ENCODE measurements at places on chromosomes 3 and 15.

DNA sequence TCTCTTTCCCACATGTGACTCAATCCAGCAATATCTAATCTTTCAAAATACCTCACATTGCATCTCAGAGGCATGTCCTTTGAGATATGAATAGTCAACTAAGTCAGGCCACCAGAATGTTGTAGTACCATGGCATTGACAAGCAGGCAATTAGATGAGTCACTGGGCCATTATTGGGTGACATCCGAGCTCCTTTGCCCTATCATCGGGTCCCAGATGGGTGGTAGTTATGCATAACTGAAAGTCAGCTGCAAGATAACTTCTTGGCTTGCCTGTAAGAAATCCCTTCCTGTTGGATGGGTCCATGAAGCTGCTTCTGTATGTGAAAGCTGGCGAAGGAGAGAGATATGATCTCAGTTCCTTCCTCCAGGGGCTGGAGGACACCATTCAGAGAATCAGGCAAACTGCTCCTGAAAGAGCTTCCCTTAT lies 32.8 kb downstream of the ARRDC4 start:
- DNase-seq: no peak

DNA sequence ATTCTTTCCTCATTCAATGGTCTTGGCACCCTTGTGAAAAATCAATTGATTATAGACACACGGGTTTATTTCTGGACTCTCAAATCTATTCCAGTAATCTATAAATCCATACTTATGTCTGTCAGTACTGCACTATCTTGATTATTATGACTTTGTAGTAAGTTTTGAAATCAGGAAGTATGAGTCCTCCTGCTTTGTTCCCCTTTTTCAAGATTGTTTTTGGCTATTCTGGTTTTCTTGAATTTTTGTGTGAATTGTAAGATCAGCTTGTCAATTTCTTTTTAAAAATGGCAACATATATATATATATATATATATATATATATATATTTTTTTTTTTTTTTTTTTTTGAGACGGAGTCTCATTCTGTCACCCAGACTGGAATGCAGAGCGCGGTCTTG lies 32.3 kb upstream of the CFAP20DC start:
- DNase-seq: no peak

DNA sequence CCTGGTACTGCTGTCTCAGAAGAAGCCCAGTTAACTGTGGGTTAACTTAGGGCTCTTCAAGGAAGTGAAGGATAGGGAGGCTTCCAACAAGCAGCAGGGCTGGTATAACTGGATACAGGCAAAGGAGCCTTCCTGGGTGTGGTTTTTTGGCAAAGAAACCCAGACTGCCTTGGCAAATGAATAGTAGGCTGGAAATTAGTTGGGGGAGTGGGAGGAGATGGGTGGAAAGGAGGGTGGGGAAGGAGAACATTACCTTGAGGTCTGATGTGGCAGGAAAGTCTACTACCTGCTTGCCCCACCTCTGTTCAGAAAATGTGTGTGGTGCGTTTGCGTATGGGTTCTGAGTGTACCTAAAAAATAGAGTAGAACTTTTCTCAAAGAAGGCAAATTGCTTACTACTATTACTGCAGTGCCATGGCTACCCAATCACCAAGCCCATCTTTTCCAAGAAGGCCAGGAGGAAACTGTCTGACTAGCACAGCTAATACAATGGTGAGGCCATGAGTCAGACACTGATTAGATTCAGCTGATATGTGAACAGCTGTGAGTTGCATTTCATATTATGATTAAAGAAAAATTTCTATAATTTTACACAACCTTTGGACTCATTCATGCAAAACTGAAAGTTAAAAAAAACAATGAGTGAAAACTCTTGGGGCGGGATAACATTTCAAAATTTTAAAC lies 55.2 kb downstream of the SPTSSB start:
- DNase-seq: no peak

DNA sequence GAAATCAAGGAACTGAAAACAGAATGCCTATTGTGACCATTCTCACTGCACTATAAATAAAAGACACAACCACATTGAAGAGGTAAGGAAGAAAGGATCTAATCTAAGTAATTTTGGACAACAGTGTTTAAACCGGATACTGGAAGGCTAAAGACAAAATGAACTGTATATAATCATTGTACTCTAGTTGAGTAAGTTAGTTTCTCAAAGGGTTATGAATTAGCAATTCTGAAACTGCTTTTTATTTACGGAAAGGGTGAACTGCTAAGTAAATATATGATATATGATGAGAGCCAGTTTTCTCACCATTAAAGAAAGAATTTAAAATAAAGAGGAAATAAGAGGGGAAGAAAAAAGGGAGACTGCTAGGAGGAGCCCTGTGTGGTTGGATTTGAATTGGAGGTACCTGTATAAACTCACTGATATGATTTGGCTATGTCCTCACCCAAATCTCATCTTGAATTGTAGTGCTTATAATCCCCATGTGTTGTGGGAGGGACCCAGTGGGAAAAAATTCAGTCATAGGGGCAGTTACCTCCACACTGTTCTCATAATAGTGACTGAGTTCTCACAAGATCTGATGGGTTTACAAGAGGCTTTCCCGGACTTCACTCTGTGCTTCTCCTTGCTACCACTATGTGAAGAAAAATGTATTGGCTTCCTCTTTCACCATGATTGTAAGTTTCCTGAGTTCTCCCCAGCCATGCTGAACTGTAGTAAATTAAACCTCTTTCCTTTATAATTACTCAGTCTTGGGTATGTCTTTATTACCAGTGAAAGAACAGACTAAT lies 607.7 kb downstream of the PYDC2 start:
- no peak for DNase-seq

DNA sequence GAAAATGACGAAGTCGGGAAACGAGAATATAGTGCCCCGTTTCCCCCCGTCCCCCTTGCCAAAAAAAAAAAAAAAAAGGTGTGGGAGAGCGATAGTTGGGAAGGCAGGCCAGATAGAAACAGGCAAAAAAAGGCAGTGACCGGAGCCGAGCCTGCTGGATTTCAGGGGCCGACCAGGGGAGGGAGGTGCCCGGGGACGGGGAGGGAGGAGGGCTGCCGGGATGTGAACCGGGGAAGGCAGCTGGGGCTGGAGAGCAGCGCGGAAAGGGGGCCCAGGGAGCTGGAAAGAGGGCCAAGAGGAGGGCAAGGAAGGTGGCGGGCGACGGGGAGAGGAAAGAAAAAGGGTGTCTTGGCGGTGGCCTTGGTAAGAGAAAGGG lies 837 bp downstream of the LRRN1 start:
- DNase-seq: no peak

DNA sequence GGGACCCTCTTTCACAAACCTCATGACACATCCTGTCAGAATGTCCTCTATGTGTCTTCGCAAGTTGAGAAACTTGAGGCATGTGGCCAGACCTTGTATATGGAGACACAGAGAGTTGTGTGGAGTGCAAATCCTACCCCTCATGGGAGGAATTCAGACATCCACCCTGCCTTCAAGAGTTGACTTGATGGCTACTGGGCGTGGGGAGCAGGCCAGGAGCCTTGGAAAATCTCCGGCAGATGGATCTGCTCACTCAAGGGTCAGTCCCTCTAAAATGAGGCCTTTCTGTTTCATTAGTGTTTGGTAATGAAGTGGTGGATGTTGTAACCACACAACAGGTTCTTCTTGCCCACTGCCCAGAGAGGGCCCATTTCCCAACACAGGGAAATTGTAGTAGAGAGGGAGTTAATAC lies 79.0 kb downstream of the ASB7 start:
- DNase-seq: no peak

DNA sequence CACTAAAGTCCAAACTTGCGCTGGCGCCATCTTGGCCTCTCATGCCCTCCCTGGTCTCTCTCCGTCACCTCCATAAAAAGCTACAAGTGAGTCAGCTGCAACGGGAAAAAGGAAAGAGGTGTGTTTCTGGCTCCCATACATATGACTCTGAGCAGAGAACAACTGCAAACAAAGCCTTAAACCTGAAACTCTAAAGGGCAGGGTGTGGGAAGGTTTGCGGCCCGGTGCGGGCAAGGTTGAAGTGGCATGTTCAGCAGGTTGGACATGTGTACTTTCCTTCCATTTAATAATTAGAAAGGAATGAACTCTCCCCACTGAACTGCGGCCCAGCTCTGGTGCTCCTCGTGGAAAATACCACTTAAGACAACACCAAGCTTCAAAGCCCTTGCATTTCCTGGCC lies 59.0 kb upstream of the PPARG start:
- DNase-seq: no peak

GRCh38 chr3:61564395-61565059 lies 3.2 kb downstream of the PTPRG start:
- DNase-seq: no peak

DNA sequence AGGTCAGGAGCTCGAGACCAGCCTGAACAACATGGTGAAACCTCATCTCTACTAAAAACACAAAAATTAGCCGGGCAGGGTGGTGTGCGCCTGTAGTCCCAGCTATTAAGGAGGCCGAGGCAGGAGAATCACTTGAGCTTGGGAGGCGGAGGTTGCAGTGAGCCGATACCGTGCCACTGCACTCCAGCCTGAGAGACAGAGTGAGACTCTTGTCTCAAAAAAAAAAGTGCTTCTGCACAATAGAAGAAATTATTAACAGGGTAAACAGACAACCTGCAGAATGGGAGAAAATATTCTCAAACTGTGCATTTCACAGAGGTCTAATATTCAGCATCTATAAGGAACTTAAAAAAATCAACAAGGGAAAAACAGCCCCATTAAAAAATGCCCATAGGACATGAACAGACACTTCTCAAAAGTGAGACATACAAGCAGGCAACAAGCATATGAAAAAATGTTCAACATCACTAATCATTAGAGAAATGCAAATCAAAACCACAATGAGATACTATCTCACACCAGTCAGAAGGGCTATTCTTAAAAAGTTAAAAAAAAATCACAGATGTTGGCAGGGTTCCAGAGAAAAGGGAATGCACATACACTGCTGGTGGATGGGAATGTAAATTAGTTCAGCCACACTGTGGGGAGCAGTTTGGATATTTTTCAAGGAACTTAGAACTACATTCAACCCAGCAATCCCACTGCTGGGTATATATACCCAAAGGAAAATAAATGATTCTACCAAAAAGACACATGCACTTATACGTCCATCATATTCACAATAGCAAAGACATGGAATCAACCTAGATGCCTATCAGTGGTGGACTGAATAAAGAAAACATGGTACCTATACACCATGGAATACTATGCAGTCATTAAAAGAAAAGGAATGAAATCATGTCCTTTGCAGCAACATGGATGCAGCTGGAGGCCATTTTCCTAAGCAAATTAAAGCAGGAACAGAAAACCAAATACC lies 75.5 kb downstream of the MSL2 start:
- DNase-seq: no peak

DNA sequence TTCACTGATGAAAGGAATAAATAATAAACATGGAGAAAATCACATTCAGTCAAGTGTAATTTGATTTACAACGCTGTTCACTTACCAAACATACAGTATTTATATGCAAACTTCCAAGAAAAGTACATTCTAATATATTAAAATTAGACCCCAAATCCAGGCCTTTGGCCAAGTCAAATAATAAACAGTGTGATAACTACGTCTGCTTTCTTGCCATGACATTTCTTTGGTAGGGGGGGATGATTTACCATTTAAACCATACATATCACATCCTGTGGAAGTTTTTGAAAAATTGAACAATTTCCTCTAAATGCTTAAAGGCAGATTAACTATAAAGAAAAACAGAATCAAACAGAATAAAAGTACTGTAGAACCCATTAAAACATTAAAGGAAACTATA lies 368.2 kb upstream of the WNT5A start:
- no peak for DNase-seq

- no peak for DNase-seq
Observed at GRCh38 chr15:69648775-69649735, 196.4 kb downstream of the RPLP1 start.

All from NCI-H1694 (cell line).